Calu3 (cell line): ENCODE measurements at places on chromosomes 3 and 15. TPM values are rescaled to one million over a fixed set of nuclear protein-coding genes. Genes with fewer than 3 reads are reported as not detected.

The SPRED1 gene
- 16.1 and 16.4 TPM in 2 replicates for total RNA-seq

GRCh38 chr3:55718074-55718473 is 231.0 kb upstream of the WNT5A start:
- DNase-seq: no peak

DNA sequence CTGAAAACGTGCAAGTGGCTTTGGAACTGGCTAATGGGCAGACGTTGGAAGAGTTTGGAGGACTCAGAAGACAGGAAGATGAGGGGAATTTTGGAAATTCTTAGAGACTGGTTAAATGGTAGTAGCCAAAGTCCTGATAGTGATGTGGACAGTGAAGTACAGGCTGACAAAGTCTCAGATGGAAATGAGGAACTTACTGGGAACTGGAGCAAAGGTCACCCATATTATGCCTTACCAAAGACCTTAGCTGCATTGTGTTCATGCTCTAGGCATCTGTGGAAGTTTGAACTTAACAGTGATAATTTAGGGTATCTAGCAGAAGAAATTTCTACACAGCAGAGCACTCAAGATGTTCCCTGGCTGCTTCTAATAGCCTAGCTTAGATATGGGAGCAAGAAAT is 28.6 kb upstream of the SERPINI2 start:
- no peak for DNase-seq

The GPR15 gene
- total RNA-seq: not detected in 2 replicates

DNA sequence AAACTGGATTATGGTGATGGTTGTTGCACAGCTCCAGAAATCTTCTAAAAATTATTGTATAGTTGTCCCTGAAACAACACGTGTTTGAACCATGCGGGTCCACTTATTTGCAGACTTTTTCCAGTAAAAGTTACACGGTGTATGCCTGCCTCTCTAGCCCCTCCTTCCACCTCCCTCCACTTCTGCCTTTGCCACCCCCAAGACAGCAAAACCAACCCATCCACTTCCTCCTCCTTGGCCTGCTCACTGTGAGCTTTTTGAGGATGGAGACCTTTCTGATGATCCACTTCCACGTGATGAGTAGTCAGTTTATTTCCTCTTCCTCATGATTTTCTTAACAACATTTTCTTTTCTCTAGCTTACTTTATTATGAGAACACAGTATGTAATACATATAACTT is 5.4 kb downstream of the CYFIP1 start:
- DNase-seq: no peak

DNA sequence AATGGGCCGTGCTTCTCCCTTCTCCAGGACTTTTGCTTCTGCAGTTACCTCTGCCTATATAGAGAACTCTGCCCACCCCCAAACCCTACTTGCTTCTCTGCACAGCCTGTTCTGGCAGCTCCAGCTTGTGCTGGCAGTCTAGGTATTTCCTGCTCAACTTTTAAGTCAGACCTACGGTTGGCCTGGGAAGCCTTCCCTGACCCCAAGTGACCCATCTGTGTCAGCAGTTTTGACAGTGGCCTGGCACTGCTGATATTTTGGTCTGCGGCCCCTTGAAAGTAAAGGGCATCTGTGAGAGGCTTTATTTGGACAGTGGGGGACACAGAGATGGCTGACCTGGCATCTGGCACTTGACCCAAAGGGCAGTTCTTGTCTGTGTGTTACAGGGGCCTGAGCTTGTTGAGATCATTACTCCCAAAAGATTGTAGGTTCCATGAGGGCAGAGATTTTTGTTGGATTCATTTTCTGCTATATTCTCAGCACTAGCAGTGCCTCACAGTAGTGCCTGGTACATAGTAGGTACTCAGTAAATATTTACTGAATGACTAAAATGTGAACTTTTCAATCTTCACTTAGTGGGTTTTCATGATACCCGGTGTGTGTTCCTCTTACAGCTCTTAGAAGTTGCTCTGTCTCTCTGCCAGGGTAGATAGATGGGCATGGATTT is 55.2 kb upstream of the TRAK1 start:
- DNase-seq: no peak

GRCh38 chr3:54211097-54211496 is 88.7 kb downstream of the CACNA2D3 start:
- no peak for DNase-seq

- no peak for DNase-seq
These were observed 59.1 kb upstream of the NEDD4 start for GRCh38 chr15:56052395-56053045.

DNA sequence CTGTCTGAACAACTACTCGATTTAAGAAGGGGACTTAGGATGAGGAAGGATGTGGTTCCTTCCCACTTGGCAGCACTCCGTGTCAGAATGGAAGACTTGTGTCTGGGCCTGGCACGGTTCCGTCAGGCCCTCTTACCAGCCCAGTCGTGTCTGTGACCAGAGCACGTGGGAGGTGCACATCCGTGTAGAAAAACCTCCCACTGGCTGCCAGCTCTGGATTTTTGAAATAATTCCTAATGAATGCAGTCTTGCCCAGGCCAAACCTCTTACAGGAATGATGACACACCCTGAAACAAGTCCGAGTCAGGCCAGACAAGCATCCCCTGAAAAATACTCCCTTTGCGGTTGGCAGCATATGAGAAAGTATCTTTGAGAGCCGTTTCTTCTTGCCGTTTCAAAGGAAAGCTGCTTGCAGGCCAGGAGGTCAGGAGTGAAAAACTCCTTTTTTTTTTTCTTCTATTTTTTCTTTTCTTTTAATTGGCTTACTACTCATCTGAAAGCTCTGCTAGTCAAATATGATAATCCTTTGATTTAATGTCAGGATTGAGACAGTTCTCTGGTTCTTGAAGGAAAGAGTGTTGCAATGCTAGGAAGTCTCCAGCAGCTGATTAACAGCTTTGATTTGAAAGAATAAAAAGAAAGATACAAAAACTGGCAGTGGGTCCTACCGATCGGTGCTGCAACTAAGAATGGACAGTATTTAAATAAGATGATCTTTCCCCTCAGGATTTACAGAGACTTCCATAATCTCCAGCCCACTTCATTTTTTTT is 19.8 kb downstream of the IL1RAP start:
- peak; percentile 75 for DNase-seq

The RFTN1 gene
- total RNA-seq: 1.6 and 1.8 TPM in 2 replicates

The GOLIM4 gene
- 46.5 and 53.8 TPM in 2 replicates for total RNA-seq

The PLAAT1 gene
- total RNA-seq: 6.2 and 7.3 TPM in 2 replicates

- peak; percentile 62 for DNase-seq
These were observed 68.5 kb downstream of the TMCO5A start for GRCh38 chr15:38002883-38003477.

DNA sequence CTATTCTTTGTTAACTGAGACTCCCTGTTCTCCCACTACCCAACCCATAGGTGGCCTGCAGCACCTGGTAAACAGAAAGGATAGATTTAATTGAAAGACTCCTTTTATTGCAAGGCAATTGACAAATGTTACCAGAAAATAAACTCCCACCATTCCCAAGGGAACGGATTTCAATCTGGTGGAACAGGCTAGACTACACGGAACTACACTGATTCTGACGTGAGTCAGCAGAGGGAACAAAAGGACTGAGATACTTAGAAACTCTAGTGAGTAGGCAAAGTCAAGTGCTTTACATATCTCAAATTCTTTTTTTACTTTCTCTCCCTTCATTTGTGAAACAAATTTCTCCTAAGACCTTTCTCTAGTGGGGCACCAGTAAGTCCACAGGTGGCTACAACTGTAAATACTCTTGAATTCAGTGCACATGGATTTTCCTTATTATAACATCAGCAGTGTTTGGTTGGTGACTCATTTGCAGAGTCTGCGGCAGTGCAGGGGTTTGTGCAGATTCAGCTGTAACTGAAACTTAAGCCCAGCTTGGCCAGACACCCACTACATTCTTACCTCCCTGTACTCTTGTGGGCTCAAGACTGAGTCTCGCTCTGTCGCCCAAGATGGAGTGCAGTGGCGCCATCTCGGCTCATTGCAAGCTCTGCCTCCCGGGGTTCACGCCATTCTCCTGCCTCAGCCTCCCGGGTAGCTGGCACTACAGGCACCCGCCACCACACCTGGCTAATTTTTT is 34.3 kb upstream of the PLSCR2 start:
- DNase-seq: peak; percentile 88
